ENCODE measurements at places on chromosomes 7 and 10. TPM values are rescaled to one million over a fixed set of nuclear protein-coding genes. Genes with fewer than 3 reads are reported as not detected.

GRCh38 chr7:109545686-109546085, 976.0 kb downstream of the DNAJB9 start:
- no peak for DNase-seq

DNA sequence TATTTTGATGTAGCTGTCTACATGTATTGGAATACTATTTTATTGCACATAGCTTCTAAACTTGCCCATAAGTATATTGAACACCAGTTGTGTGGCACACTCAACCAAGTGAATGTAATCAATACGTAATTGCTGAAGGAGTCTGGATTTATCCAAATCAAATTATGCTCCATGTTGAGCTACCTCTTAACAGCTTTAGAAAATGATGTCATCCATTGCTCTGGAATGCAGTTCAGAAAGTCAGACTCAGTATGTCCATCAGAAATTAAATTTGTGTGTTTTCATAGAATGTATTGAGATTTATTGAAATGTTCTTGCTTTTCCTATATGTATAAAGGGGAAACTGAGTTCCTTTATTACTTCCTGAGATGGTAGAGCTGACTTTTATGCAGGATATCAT, 25.0 kb upstream of the CCAR1 start:
- no peak for DNase-seq

DNA sequence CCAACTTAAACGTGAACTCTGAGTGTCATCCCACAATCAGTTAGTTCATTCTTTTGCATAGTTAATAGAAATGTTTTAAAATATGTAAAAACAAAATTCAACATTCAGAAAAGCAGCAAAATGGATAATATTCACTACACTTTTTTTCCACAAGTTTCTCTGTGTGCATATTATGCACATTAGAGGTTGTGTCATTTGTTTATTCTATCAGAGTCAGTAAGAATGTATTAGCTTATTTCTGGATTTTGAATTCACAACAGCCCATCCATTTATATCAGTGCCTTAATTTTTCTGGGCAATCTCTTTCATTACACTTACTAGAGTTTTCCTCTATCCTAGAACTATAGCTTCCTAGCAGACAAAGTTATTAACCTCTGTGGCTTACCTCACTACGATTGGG, 432.7 kb upstream of the SEMA3A start:
- no peak for DNase-seq

GRCh38 chr7:81618396-81619014, 151.3 kb downstream of the HGF start:
- DNase-seq = peak; percentile 71

The CYP2W1 gene
- not detected for polyA plus RNA-seq

The CXCL12 gene
- polyA plus RNA-seq = 201 TPM

The NYAP1 gene
- polyA plus RNA-seq = 0.10 TPM

The FAM221A gene
- polyA plus RNA-seq = 1.1 TPM

The KLF14 gene
- not detected for polyA plus RNA-seq
